Activated T-helper 2 cell treated with anti-CD3 and anti-CD28 coated beads, Interferon-gamma antibody, Interleukin-2, Interleukin-4, amounts not matched to agents 10 μg/mL and 5 μg/mL and 100 μg/mL, durations not matched to agents 14 hours and 24 hours and 36 hours (primary cell): ENCODE measurements at places on chromosomes 7 and 10.
A peak's percentile ranks its signal among the peaks of the same experiment; 100 is the strongest.

DNA sequence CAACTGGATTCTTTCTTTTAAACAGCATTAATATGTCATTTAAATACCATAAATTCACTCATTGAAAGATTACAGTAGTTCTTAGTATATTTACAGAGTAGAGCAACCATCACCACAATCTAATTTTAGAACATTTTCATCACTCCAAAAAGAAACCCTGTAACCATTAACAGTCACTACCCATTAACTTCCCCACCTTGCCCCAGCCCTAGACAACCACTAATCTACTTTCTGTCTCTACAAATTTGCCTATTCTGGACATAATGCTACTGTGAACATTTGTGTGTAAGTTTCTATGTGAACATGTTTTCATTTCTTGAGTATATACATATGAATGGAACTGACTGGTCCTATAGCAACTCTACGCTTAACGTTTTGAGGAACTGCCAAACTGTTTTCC lies 42.4 kb downstream of the P4HA1 start:
- DNase-seq, result no peak
- H3K36me3 ChIP-seq, result peaks cover 62% of the 10 kb centered on the region
- H3K27me3 ChIP-seq, result no peaks in the 10 kb centered on the region
- H3K4me1 ChIP-seq, result peaks cover 7% of the 10 kb centered on the region

- H3K27me3 ChIP-seq, result no peaks in the 10 kb centered on the region
- H3K4me1 ChIP-seq, result no peaks in the 10 kb centered on the region
- no peak for DNase-seq
- H3K4me3 ChIP-seq, result no peak overlapping the region
These were observed 499.3 kb downstream of the INHBA start for GRCh38 chr7:41203542-41203941.

- H3K27ac ChIP-seq, result no peak overlapping the region
- peaks cover 25% of the 10 kb centered on the region for H3K27me3 ChIP-seq
- H3K36me3 ChIP-seq, result no peaks in the 10 kb centered on the region
- DNase-seq, result no peak
These were observed 192.3 kb upstream of the ZMIZ1 start for GRCh38 chr10:78876449-78876848.

- H3K27me3 ChIP-seq, result no peaks in the 10 kb centered on the region
- peaks cover 69% of the 10 kb centered on the region for H3K4me1 ChIP-seq
- peak; percentile 23 for DNase-seq
- H3K4me3 ChIP-seq, result peak overlapping the region; percentile 70
- peak overlapping the region; percentile 92 for H3K27ac ChIP-seq
These were observed 18.8 kb downstream of the ANXA11 start for GRCh38 chr10:80186364-80187012.

- no peaks in the 10 kb centered on the region for H3K27me3 ChIP-seq
- no peaks in the 10 kb centered on the region for H3K36me3 ChIP-seq
- no peak for DNase-seq
- H3K4me3 ChIP-seq, result no peak overlapping the region
- H3K27ac ChIP-seq, result no peak overlapping the region
These were observed 143.8 kb downstream of the MAPK8 start for GRCh38 chr10:48450233-48450740.

DNA sequence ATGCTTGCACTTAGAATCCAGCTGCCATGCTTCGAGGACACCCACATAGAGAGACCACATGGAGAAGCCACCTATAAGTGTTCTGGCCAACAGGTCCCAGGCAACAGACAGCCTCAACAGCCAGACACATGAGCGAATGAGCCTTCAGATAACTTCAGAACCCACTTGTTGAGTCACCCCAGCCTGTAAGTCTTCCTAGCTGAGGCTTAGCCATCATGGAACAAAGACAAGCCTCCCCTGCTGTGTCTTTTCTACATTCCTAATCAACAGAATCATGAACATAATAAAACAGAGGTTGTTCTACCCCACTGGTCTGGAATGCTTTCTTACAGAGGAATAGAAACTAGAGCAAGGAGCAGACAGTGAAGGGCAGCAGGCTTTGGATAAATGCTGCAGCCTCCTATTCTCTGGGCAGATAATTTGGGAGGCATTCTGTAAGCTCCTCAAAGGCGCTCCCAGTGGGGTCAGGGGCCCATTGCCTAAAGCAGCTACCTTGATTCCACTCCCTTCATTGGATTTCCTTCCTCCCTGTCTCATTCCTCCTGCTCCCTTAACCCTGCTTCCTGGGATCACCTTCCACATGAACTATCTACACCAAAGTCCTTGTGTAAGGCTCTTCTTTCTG lies 4.6 kb downstream of the TLL2 start:
- H3K4me3 ChIP-seq, result no peak overlapping the region
- no peak for DNase-seq
- H3K4me1 ChIP-seq, result peaks cover 7% of the 10 kb centered on the region
- no peak overlapping the region for H3K27ac ChIP-seq

DNA sequence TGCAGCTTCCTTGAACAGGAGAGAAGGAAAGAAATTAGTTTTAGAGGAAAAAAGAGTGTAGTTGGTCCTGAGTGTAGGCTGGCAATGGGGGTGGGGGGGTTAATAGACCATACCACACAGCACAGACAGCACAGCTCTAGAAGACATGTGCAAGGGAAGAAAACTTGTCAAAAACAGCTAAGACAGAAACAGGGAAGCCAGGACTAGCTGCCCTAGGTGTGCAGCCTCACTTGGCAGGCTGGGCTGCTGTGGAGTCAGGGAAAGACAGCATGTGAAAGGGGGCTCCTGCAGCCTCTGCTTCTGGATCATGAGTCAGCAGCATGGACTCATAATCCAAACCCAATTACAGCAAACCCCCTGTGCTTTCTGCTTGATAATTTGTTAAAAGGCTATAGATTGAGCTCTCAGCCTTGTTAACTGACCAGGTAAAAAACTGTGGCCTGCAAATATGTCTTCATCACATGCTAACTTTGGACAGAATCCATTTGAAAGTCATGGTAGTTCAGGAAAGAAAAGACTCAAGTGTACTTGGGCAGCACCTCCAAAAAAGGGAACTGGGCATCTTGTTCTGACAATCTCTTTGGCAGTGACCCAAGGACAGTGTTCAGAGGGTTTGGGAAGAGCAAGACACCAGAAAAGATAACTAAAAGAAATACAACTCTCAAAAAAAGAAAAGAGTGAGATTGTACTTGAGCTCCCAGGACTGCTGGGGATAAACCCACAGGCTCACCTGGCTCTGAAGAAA lies 142.2 kb upstream of the VWC2 start:
- DNase-seq, result no peak
- no peak overlapping the region for H3K27ac ChIP-seq
- H3K27me3 ChIP-seq, result no peaks in the 10 kb centered on the region
